ENCODE measurements at places on chromosomes 2 and 18. TPM values are rescaled to one million over a fixed set of nuclear protein-coding genes. Genes with fewer than 3 reads are reported as not detected.
A peak's percentile ranks its signal among the peaks of the same experiment; 100 is the strongest.

Gene DIPK1C
- 0.09 TPM for total RNA-seq

DNA sequence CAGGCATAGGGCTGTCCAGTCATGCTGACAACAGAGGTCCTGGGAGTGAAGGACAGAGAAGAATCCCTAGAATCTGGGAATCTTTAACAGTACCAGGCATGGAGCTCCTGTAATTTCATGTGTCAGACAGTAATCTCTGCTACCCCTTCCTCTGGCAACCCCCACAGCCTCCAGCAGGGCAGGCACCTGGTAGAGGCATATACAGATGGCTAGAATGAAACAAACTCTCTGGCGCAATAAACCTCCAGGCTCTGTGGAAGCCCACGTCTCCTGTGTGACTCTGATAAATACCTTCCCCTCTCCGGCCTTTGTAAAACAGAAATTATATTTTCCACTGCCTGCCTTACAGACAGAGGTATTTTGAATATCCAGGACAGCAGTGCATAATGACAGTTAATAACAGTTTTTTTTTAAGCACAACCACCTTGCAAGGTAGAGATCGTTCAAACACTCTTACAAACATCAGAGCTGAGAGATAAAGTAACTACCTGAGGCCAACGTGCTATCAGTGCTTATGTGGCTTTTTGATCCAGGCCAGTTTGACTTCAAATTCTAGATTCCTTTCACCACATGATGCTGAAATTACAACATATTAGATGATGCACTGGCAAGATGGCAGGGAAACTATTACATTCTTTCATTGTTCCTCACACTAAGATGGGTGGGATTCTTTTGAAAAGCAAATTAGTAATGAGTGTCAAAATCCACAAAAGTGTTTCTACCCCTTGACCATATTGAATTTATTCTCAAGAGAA lies 47.7 kb upstream of the TMEM247 start:
- H3K36me3 ChIP-seq, result no peaks in the 10 kb centered on the region
- H3K4me3 ChIP-seq, result no peak overlapping the region
- DNase-seq, result no peak
- no peaks in the 10 kb centered on the region for H3K27me3 ChIP-seq
- no peak overlapping the region for H3K27ac ChIP-seq

- no peaks in the 10 kb centered on the region for H3K36me3 ChIP-seq
- H3K4me3 ChIP-seq, result no peak overlapping the region
- DNase-seq, result no peak
- H3K27ac ChIP-seq, result no peak overlapping the region
- H3K4me1 ChIP-seq, result no peaks in the 10 kb centered on the region
Measured at GRCh38 chr18:60649107-60649506, 276.5 kb upstream of the MC4R start.

DNA sequence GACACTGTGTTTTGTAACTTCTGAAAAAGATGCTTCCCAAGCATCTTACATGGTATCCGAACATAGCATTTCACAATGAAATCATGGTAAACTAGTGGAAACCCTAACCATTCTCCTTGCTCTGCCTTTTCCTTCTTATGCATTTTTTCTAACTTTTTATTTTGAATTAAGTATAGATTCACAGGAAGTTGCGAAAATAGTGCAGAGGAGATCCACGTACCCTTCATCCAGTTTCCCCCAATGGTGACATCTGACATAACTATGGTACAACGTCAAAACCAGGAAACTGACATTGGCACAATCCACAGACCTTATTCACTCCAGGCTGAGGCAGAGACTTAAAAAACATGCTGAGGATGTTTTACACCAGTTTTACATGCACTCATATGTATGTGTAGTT lies 38.3 kb downstream of the AAK1 start:
- no peaks in the 10 kb centered on the region for H3K27me3 ChIP-seq
- H3K4me1 ChIP-seq, result peaks cover 16% of the 10 kb centered on the region
- DNase-seq, result no peak
- no peak overlapping the region for H3K27ac ChIP-seq
- H3K36me3 ChIP-seq, result no peaks in the 10 kb centered on the region

DNA sequence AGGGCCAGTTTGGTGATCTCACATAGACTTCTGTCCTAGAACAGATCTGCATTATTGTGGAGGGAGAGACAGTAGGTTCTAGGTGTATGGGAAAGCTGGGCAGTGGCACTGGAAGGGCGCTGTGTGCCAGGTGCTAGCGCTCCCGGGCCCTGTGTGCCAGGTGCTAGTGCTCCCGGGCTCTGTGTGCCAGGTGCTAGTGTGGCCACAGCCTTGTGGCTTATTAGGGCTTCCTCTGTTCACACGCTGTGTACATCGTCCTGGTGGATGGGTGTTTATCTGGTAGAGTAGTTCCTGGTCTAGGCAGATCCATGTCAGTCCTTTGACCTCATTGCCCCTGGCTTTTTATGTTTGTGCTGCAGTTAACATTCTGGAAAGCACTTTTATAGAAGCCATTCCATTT lies 263.4 kb downstream of the AGAP1 start:
- no peaks in the 10 kb centered on the region for H3K27me3 ChIP-seq
- H3K27ac ChIP-seq, result no peak overlapping the region
- no peak for DNase-seq
- H3K4me1 ChIP-seq, result peaks cover 3% of the 10 kb centered on the region

DNA sequence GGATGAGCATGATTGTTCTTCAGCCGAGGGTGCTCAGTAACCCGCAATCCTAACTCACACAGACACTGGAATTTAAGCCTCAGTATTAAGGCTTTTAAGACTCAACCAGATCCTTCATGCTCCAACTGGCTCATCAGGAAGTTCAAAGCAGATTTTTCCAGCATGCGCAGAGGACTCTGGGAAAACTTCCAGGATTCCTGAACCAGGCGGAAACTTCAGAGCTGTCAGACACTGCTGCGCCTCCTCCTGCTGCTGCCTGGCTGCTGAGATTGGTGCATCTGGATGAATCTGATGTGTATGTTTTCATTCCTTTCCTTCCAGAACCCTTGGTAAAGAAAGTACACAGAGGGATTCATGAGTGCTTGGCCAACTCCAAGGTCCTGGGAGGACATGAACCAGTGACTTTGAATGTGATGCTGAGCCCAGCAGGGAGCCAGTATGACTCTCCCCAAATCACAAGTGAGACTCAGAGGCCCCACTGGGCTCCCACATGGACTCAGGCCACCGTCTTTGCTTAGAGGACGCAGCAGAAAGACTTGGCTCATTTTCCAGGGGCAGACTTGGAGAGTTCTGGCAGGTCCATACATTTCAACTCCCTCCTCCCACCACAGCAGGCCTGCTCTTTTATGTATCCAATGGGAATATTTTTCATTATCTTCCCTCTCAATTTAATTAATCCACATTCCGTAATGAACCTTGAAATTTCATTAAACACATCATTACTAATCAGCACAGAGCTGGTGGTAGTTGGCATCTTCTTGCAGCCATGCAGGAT lies 143.5 kb upstream of the HDAC4 start:
- DNase-seq, result peak; percentile 36
- H3K4me1 ChIP-seq, result no peaks in the 10 kb centered on the region
- no peaks in the 10 kb centered on the region for H3K36me3 ChIP-seq
- no peak overlapping the region for H3K4me3 ChIP-seq

DNA sequence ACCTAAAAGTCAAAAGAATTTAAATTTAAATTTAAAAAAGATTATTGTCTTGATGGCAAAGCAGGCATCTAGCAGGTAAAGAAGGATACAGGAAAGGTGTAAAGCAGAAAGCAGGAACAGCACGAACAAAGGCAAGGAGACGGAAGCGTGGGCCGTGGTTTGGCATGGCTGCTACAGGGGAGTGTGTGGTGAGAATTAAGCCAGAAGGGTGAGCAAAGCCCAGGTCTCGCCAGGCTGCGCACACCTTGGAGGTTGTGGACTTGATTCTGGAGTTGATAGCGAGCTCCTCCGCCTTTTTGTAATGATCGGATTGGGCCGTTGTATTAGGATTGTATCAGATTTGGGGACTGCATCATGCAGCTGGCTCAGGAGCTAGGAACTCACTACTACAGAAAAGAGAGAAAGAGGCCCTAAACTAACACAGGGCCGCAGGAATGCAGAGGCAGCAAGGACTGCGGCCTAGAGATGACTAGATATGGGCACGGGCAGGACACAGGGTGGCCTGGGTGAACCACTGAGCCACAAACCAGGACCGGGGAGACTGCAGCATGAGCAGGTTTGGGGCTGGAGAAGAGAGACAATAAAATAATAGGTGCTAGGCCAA lies 71.4 kb upstream of the TMEM247 start:
- no peaks in the 10 kb centered on the region for H3K27me3 ChIP-seq
- no peak overlapping the region for H3K4me3 ChIP-seq
- H3K27ac ChIP-seq, result no peak overlapping the region
- H3K4me1 ChIP-seq, result no peaks in the 10 kb centered on the region

DNA sequence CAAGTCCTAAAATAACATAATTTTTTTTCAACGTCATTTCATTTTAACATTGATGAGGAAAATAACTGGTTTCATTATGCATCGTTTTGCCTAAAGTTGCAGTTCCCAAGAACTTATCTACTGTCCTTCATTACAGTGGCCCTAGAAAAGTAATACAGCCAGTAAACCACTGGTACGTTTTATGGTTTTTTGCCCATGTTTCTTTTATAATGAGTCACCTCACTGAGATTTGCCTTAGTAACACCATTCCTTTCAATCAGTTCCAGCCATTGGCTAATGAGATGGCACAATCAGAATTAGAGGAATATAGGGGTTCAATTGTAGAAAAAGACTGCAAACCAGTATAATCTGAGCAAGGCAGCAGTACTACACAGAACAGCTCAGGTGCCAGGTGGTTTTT lies 422.6 kb upstream of the LYPD1 start:
- no peaks in the 10 kb centered on the region for H3K4me1 ChIP-seq

GRCh38 chr2:204321027-204321800 lies 224.1 kb upstream of the PARD3B start:
- DNase-seq, result no peak
- no peak overlapping the region for H3K27ac ChIP-seq
- no peaks in the 10 kb centered on the region for H3K36me3 ChIP-seq
- peaks cover 2% of the 10 kb centered on the region for H3K4me1 ChIP-seq
- H3K27me3 ChIP-seq, result no peaks in the 10 kb centered on the region
- H3K4me3 ChIP-seq, result no peak overlapping the region

DNA sequence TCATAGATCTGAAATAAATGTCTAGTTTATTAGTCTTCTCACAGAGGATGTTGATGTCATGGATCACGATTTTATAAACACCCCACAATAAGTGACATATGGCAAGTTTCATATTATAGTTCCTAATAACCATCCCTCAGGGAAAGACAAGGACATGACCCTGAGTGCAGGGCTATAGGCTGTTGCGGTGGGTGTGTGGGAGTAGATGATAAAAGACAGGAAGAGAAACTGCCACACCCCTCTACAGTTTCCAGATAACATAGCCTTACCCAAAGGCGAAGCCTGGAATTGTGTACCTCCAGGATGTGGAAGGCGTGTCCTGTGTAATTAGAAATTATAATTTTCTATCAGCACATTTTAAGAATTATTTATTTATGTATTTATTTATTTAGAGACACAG lies 2.4 kb upstream of the NEDD4L start:
- DNase-seq, result no peak
- H3K27ac ChIP-seq, result no peak overlapping the region
- H3K4me1 ChIP-seq, result peaks cover 3% of the 10 kb centered on the region
- no peaks in the 10 kb centered on the region for H3K36me3 ChIP-seq
- H3K4me3 ChIP-seq, result no peak overlapping the region

Data from kidney (tissue), 22 donors.